ENCODE measurements at places on chromosomes 4 and X. TPM values are rescaled to one million over a fixed set of nuclear protein-coding genes. Genes with fewer than 3 reads are reported as not detected.

Gene KANTR
- total RNA-seq = 37.1 TPM

DNA sequence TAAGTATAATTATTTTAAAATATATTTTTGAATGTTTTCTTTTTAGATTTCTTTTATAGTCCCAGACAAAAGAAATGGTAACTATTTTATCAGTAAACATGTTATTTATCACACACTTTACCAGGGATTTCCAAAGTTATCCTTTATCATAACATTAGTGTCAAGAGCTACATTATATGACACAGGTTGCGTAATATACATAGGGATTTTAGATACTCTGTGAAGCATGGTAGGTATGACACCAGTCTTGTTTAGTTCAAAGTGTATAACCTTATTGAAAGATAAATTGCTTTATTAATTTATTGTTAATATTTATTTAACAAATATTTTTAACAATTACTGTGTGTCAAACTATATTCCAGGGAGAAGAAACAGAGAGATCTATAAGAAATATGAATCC, 163.3 kb upstream of the PABPC4L start:
- H3K4me1 ChIP-seq = no peaks in the 10 kb centered on the region
- no peak for DNase-seq
- no peak overlapping the region for H3K27ac ChIP-seq
- no peaks in the 10 kb centered on the region for H3K36me3 ChIP-seq

- H3K4me1 ChIP-seq = no peaks in the 10 kb centered on the region
- no peak for DNase-seq
- H3K27ac ChIP-seq = no peak overlapping the region
- H3K27me3 ChIP-seq = no peaks in the 10 kb centered on the region
- H3K4me3 ChIP-seq = no peak overlapping the region
Measured at GRCh38 chr4:144816668-144817067, 170.7 kb downstream of the HHIP start.

GRCh38 chr4:8252301-8253173, 17.0 kb upstream of the HTRA3 start:
- H3K4me3 ChIP-seq = no peak overlapping the region
- DNase-seq = no peak
- no peak overlapping the region for H3K27ac ChIP-seq

DNA sequence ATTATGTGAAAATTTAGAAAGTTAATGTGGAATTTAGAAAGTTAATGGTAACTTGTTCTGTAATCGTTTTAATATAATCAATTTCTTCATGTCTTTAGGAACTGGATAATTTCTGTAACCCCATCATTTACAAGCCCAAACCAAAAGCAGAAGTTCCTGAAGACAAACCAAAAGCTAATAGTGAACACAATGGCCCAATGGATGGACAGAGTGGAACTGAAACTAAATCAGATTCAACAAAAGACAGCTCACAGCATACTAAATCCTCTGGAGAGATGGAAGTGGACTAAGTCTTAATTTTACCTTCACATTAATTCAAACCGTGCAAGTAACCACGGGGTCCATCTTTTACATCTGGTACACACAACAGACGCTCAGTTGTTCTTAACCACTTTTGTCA, 48.1 kb upstream of the PLK4 start:
- H3K36me3 ChIP-seq = no peaks in the 10 kb centered on the region
- no peaks in the 10 kb centered on the region for H3K4me1 ChIP-seq
- H3K27ac ChIP-seq = no peak overlapping the region

DNA sequence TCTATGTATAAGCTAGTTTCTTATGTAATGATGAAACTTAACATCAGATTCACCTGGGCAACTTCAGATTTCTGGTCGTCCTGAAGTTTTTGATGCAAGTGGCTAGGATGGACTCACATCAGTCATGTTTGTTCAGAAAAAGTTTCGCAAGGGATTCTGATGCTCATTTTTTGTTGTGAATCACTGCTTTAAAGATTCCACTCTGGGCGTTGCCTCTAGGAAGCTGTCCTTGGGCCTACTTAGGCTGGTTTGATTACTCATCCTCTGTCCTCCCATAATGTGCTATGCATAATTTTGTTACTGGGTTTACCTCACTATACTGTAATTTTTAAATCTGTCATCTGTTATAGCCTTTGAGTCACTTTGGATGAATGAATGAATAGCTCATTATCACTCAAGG, 30.8 kb downstream of the HERC3 start:
- peaks cover 34% of the 10 kb centered on the region for H3K36me3 ChIP-seq
- no peak overlapping the region for H3K4me3 ChIP-seq
- H3K4me1 ChIP-seq = no peaks in the 10 kb centered on the region
- no peaks in the 10 kb centered on the region for H3K27me3 ChIP-seq

Gene TLR10
- total RNA-seq = under 0.01 TPM

- H3K4me3 ChIP-seq = no peak overlapping the region
- H3K27ac ChIP-seq = no peak overlapping the region
- H3K27me3 ChIP-seq = no peaks in the 10 kb centered on the region
- no peaks in the 10 kb centered on the region for H3K36me3 ChIP-seq
- H3K4me1 ChIP-seq = no peaks in the 10 kb centered on the region
Measured at GRCh38 chr4:148757171-148757570, 315.0 kb upstream of the NR3C2 start.
